ENCODE measurements at places on chromosomes 7 and 10.
A peak's percentile ranks its signal among the peaks of the same experiment; 100 is the strongest.

DNA sequence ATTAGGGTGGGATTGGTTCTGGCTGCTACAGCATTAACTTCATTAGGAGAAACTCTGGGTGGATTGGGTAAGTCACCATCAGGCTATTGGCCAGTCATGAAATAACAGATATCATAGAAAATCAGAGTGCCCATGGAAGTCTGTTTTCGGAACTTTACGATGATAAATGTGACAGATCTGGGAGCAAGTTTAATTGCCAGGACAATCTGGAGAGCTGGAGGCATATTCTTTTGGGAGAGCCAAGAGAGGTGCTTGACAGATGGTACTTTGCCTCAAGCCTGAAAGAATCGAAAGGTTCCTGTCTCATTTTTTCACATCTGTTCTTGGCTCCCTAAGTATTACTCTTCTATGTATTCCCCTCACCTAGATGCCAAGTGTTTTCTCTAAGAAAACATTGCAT lies 369.9 kb downstream of the CNTNAP2 start:
- DNase-seq: no peak

- DNase-seq: peak; percentile 24
Measured at GRCh38 chr10:69567920-69568319, 5.3 kb downstream of the NEUROG3 start.

DNA sequence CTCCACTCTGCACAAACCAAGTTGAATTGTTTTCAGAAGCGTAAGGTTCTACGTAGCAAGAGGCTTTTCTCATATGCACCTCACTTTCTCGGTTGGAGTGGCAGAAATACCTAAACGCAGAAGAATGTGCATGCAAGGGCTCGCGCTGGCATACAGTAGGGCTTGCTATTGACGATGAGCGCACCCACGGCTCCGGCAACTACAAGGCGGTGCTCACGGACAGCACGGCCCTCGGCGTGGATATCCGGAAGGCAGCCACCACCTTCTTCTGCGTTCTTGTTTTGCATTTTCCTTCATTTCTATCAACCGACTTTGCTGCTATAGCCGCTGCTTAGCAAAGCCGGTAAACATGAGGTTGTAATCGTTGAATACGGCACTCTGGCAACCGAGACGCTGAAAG lies 51.1 kb upstream of the UBE3C start:
- no peak for DNase-seq

DNA sequence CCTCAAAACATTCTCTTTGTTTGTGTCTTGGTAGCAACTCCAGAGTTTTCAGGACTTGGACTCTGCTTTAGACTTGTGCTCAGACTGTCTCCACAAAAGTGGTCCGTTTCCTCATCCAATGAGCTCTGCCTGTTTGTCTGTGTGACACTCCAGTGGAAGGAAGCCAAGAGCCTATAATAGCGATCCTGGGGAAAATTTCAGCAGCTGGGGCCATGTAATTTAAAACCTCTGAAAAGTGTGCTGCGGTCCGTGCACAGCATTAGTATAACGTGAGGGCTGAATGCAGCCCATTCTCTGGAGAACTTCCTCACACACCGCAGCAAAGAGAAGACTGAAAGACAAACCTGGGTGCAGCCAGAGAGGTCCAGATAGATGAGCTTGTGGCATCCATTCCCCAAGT lies at the start of gene LRRC17:
Gene LRRC17 (plus strand): TSS at position 259 of the 400 bp plus-strand sequence. CDS start 20,914 bp downstream, outside the sequence.
- DNase-seq: peak; percentile 87

- no peak for DNase-seq
Measured at GRCh38 chr7:111059833-111060232, 31.1 kb upstream of the LRRN3 start.

DNA sequence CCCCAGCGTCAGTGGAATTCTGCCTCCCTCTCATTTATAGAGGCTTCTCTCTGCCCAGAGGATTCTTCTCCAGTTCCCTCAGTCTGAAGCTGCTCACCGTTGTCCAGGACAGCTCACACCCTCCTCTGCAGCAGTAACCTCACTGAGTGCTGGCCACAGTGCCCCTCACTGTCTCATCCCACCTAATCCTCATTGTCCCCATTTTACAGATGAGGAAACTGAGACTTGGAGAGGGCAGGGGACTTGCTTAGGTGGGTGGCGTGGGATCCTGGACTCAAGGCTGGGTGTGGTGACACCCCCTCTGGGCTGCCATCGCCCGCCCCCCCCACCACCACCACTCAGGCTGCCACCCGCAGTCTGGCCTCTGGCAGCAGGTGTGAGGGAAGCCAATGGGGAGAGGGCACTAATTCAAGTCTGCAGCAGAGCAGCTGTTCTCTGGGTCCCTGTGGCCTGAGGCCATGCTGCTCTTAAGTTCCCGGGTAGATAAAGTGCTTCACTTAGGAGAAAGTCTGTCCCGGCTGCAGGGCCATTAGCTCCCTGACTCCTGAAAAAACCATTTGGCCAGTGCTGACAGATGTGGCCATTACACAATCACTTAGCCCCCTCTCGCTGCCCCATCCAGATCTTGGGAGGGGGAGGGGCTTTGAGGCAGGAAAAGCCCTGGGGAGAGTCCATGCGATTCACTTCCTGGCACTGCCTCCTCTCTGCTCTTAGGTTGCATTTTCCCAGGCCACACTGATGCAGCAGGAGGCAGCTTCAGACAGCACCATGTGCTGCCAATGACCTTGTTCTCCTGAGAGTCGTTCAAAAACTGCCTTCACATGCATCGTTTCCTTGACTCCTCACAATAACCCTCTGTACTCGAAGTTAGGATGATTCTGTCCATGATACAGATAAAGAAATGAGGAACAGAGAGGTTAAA lies 36.3 kb downstream of the DRGX start:
- DNase-seq: peak; percentile 13

GRCh38 chr7:74343281-74344131 lies 54.3 kb downstream of the CLIP2 start:
- DNase-seq: peak; percentile 73

DNA sequence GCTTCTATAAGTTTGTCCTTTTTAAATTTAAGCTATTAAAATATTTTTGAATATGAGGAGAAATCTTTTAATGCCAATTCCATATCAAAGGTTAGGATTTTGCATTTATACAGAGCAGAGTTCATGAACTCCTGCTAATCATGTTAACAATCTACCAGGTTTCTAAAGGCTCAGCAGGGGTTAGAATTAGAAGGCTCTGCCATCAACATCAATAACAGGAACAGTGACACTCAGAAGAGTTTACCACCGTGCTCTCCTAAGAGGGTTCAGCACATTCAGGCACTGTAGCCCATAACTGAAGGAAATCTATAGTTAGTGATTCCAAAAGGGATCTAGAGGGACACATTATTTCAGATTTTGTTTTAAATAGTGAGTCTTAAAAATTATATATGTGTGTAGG lies 100.1 kb downstream of the HOXA1 start:
- DNase-seq: no peak

DNA sequence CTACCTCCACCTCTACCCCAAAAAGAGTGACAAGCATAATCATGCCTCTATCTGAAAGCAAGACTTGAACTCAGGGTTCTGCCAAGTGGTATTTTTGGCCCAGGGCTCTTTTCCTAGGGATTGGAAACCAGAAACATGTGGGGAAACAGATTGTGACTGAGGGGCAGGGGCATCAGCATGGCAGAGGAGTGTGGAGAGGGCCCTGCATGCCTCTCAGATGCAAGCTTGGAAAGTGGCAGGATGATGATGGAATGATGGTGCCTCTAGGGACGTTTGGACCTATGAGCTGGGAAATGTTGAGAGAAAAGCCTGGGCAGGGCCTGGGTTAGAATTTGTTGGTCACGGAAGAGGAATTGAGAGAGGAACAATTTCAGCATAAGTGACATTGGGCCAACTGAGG lies 78.4 kb upstream of the LEP start:
- no peak for DNase-seq

DNA sequence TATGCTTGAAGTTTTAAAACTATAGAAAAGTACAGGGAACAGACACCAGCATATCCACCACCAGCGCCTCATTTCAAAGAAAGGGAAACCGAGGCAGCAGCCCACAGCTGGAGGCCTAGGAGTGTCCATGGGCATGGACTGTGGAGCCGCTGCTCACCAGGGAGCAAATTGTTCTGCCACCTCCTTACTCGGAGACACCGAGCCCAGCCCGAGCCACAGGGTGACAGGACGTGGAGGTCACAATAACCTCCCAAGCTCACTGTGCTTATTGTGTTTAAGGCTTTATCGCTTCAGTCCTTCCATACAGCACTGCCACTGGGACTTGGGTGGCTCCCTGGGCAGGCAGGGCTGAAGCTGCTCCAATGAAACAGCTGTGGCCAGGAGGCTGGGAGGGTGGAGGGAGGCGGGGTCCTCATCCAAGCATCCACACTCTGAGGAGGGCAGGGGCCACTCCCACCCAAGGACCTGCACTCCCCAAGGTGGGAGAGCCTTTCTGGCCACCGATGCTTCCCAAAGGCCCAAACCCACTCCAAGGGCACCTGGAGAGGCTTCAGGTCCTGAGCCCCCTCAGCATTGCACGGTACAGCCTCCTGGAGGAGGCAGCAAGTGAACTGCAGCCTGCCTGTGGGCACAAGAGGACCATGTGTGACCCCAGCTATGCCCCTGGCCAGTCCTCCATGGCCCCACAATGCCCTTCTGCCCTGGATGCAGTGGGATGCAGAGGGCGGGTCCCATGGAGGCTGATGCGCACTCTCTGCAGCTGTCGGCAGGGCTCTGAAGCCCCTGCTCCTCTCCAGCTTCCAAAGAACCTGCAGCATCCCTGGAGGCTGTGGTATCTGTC lies 38.7 kb upstream of the RET start:
- no peak for DNase-seq

- no peak for DNase-seq
Measured at GRCh38 chr10:29023678-29024077, 265.2 kb upstream of the LYZL1 start.

DNA sequence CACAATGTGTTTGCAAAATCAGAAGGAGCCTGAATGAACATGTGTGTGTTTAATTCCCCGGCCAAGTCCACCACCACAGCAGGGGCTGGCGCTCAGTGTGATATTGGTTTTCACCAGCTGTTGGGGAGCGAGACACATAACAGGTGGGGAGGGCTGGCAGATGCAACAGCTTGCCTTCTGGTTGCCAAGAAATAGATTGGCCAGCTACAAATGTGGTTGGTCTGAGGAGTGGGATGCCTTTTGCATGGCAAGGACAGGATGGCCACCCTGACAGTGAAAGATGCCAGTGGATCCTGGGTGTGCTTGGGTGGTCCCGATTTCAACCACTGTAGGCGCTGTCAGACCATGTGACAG lies 292.5 kb upstream of the FZD8 start:
- DNase-seq: no peak

Data from H4 (cell line).